ENCODE measurements at places on chromosomes 2 and 18. TPM values are rescaled to one million over a fixed set of nuclear protein-coding genes. Genes with fewer than 3 reads are reported as not detected.
A peak's percentile ranks its signal among the peaks of the same experiment; 100 is the strongest.

DNA sequence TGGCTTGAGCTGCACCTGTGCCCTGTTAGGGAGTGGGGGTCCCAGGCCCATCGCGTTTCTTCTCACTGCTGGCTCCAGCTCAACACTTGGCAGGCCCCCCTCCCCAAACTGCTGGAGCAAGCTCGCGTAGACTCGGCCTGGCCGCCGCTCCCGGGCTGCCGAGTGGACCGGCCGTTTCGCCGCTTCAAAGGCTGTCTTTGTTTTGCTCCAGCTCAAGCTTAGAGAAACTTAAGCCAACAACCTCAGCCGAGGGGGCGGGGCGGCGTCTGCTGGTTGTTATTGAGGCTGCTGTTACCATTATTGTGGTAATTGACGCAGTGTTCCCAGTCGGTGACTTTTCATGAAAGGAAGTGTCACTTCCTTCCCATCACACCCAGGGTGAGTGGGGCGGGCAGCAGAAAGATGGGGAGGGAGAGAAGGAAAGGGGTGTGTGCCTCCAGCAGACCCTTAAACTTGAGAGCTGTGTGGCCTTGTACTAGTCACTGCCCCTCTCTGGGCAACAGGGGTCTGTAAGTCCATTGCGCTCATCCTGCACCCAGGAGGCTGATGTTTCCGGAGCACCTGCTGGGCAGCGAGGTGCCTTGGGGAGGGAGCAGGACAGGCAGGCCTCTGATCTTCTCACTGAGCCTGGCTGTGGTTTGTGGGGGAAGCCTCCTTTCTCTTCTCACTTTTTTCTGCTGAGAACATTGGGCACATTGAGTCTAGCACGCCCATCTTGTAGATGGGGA is 2.1 kb downstream of the ARID5A start:
- peak overlapping the region; percentile 88 for H3K4me3 ChIP-seq
- peaks cover 60% of the 10 kb centered on the region for H3K4me1 ChIP-seq
- peaks cover 40% of the 10 kb centered on the region for H3K36me3 ChIP-seq
- no peaks in the 10 kb centered on the region for H3K27me3 ChIP-seq

GRCh38 chr2:56410140-56410539 is 226.3 kb downstream of the CCDC85A start:
- no peaks in the 10 kb centered on the region for H3K27me3 ChIP-seq
- H3K27ac ChIP-seq, result no peak overlapping the region
- no peak overlapping the region for H3K4me3 ChIP-seq
- DNase-seq, result no peak
- H3K4me1 ChIP-seq, result no peaks in the 10 kb centered on the region

GRCh38 chr2:215695861-215696260 is 260.0 kb upstream of the FN1 start:
- no peak overlapping the region for H3K27ac ChIP-seq
- H3K4me1 ChIP-seq, result no peaks in the 10 kb centered on the region
- H3K4me3 ChIP-seq, result no peak overlapping the region
- DNase-seq, result no peak
- peaks cover 10% of the 10 kb centered on the region for H3K27me3 ChIP-seq

DNA sequence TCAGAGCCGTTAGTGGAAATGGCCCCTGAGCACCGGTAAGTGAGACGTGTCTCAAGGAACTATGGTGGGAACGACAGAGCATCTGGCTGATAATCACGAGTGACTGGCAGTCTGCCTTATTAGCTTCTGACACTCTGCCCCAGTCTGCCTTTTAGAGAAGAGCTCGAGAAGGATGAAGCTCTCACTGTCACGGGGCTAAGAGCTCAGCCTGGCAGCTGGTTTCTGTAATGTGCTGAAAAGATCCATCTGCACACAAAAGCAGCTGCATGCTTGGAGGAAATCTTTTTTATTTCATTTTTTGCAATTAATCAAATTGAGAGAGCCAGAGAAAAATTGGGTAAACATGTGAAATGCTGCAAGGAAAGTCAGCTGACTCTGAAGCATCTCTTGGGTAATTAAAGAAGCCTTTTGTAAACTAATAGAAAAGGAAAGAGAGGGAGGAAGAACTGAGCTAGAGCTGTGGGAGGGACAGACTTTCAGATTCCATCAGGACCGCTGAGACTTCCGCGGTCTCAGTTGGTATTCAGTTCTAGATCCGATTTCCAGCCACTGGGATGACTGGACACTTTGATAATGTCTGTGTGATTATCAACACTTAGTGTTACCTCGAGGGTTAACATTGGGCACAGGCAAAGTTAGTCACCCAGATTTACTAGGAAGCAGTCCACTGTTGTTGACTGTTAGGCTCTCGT is 24.4 kb downstream of the MBP start:
- peak overlapping the region; percentile 53 for H3K4me3 ChIP-seq
- H3K4me1 ChIP-seq, result peaks cover 96% of the 10 kb centered on the region
- no peak for DNase-seq
- H3K36me3 ChIP-seq, result peaks cover 81% of the 10 kb centered on the region
- H3K27me3 ChIP-seq, result no peaks in the 10 kb centered on the region

RIT2 gene
- not detected for total RNA-seq

DNA sequence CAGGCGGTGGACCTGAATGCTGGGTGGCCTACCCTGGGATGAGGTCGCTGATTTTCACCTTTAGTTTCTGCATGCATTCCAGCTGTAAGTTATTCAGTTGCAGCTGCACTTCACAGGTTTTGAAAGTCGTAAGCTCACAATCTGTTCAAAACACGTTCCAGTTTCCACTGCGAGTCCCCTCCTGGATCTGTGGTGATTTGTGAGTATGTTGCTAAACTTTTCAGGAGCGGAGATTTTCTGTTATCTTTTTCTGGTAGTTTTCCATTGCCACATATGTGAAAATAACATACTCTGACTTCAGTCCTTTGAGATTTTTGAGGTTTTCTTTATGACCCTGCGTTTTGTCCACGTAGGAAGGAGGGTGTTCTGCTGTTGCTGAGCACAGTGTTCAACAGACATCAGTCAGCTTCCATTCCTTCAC is 102.1 kb downstream of the SNTG2 start:
- no peak for DNase-seq
- peaks cover 2% of the 10 kb centered on the region for H3K27me3 ChIP-seq
- H3K4me1 ChIP-seq, result no peaks in the 10 kb centered on the region
- no peak overlapping the region for H3K4me3 ChIP-seq
- H3K27ac ChIP-seq, result no peak overlapping the region

DNA sequence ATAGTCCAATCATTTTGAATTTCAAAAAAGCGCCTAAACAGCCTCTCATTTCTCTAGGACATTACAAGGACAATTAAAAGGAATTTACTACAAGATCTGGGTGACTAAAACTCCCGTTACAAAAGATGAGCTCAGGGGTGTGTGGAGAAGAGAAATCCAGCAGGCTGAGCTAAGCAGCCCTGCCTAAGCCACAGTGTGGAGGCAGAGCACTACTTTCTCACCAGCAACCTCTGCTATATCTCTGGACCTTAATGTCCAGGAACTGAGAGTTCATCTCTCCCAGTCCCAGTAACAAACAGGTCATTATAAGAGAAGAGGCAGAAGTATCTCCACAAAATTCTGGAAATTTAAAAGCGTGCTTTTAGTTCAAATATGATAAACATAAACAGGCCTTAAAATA is 18.9 kb upstream of the ANKRD62 start:
- H3K27ac ChIP-seq, result no peak overlapping the region
- H3K4me1 ChIP-seq, result no peaks in the 10 kb centered on the region
- no peaks in the 10 kb centered on the region for H3K36me3 ChIP-seq
- no peak overlapping the region for H3K4me3 ChIP-seq
- DNase-seq, result no peak

- H3K4me3 ChIP-seq, result no peak overlapping the region
- H3K27ac ChIP-seq, result no peak overlapping the region
- no peak for DNase-seq
- H3K36me3 ChIP-seq, result no peaks in the 10 kb centered on the region
- no peaks in the 10 kb centered on the region for H3K4me1 ChIP-seq
These were observed 37.3 kb upstream of the LNPK start for GRCh38 chr2:176039375-176039774.

COL3A1 gene
- total RNA-seq, result not detected

- H3K4me3 ChIP-seq, result no peak overlapping the region
- peaks cover 61% of the 10 kb centered on the region for H3K36me3 ChIP-seq
- no peak for DNase-seq
- no peak overlapping the region for H3K27ac ChIP-seq
These were observed 7.1 kb downstream of the DUSP11 start for GRCh38 chr2:73772819-73773218.

RAB27B gene
- total RNA-seq, result 5.2 TPM

NYAP2 gene
- not detected for total RNA-seq

DSG1 gene
- not detected for total RNA-seq

Data from activated CD4-positive, alpha-beta T cell treated with anti-CD3 and anti-CD28 coated beads, Interleukin-2, amount 10 ng/mL, durations not matched to agents 7 days and 5 days (primary cell).